Stimulated activated CD4-positive, alpha-beta T cell treated with anti-CD3 and anti-CD28 coated beads, Interleukin-4, amount 100 ng/mL, for 24 hours (primary cell): ENCODE measurements at places on chromosomes 7 and 10.

DNA sequence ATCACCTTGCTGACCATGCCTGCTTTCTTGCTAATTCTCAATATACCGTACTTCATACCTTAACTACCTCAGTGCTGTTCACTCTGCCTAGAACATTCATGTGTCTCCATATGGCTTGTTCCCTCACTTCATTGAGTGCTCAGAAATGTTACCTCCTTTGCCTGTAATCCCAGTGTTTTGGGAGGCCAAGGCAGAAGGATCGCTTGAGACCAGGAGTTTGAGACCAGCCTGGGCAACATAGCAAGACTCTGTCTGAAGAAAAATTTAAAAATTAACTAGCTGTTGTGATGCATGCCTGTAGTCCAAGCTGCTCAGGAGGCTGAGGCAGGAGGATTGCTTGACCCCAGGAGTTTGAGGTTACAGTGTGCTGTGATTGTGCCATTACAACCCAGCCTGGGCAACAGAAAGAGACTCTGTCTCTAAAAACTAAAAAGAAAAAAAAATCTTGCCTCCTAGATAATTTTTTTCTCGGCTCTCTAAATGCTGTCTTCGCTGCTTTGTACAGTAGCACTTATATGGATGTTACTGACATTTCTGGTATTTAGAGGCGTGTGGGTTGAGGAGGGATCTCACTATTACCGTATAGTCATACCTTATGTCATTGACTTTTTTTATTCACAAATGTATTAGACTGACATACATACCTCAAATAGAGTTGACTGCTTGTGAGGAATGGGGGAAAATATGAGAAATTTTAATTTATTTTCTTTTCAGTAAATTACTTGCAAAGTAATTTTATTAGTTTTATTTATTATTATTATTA, 63.7 kb downstream of the LCOR start:
- DNase-seq: no peak

DNA sequence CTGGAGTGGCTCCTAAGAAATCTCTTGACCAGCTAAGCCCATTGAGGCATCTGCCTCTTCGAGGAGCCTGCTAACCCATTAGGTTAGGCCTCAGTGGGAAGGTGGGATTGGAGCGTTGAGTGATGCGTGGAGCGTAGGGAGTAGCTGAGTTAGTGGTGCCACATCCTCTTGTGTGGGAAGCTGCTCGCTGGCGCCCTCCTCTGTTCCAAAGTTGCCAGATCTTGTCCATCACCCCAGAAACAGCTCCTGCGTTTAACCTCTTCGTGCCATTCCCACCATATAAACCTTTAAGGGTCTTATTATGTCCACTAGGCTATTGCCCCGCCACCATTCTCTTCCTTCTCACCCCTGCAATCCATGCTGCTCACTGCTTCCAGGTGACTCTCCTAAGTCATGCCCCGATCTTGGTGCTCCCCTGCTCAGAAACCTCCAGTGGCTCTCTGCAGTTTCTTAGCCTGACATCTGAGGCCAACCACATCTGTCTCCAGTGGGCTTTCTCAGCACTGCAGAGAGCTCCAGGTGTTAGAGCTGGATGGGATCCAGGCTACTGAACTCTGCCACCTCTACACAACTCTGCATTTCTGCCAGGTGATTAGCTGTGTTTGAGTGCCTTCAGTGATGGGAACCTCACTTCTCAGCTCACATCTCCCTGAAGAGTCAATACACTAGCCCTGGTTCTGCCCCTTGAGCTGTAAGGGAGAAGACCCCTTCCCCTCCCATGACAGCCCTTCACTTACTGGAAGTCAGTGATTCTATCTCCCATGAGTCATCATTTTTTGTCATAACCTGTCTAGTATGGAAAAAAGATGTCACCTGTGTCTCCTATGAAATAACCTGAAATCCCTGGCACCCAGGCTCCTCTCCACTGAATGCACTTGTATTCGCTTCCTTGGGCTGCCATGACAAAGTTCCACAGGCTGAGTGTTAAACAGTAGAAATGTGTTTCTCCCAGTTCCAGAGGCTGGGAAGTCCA, 65.0 kb upstream of the FGFR2 start:
- no peak for DNase-seq

GRCh38 chr7:105268056-105268455, 120.7 kb downstream of the SRPK2 start:
- peak; percentile 26 for DNase-seq

GRCh38 chr7:36155811-36156361, 2.8 kb downstream of the EEPD1 start:
- no peak for DNase-seq

GRCh38 chr7:84191842-84192241, 2.7 kb downstream of the SEMA3A start:
- DNase-seq: no peak

DNA sequence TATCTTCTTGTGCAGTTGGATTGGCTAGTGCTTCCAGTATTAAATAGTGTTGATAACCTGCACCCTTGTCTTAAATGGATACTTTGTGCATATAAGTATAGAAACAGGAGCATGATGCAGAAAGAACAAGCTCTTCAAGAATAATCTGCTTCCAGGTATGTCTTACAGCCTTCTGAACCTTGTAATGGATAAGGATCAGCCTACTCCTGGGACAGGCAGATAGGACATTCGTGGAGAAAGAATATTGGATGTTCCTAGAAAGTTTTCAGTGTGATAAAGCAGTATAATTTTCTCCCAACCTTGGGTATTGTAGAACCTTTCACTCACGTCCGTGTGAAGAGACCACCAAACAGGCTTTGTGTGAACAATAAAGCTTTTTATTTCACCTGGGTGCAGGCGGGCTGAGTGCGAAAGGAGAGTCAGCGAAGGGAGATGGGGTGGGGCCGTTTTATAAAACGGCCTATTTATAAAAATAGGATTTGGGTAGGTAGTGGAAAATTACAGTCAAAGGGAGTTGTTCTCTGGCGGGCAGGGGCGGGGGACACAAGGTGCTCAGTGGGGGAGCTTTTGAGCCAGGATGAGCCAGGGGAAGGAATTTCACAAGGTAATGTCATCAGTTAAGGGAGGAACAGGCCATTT, 27.2 kb downstream of the C1GALT1 start:
- DNase-seq: no peak

- no peak for DNase-seq
Observed at GRCh38 chr10:101903827-101904550, 60.4 kb upstream of the KCNIP2 start.

DNA sequence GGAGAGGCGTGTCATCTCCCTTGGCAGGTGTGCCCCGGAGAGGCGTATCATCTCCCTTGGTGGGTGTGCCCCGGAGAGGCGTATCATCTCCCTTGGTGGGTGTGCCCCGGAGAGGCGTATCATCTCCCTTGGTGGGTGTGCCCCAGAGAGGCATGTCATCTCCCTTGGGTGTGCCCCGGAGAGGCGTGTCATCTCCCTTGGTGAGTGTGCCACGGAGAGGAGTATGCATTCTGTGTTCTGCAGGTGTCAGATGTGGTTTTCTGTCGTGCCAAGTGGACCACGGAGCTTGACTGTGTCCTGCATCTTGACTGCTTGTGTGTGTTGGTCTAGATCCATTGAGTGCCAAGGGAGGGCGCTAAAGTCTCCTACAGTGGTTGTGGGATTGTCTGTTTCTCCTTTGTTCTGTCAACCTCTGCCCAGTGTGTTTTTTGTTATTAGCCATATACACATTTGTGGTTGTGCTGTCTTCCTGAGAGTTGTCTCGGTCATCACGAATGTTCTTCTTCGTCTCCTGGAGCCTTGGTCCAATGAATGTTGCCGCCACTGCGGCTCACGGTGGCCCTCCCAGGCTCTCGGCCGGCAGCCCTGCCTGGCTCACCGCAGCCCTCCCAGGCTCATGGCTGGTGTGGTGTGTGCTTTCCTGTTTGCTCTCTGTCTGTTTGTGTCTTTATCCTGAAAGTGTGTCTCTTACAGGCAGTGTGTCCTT, 96.8 kb downstream of the INPP5A start:
- DNase-seq: no peak

- no peak for DNase-seq
Observed at GRCh38 chr7:28155964-28156363, 24.6 kb downstream of the JAZF1 start.

DNA sequence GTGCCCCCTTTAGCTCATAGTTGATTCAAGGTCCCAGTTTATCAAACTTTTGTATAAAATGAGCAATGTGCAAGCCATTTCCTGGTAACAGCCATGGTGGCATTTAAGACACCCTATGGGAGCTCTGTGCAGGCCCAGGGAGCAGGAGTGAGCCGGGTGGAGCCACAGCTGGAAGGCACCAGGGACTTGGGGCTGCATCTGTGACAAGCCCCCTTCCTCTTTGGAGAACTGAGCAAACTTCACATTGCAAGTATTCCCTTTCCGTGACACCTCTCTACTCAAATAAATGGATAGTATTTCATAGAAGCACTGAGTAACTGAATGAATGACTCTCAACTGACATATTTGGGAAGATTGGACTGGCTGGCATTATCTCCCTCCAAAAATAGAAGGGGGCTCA, 558.7 kb upstream of the FOXK1 start:
- no peak for DNase-seq

- DNase-seq: no peak
Observed at GRCh38 chr10:106224676-106225075, 939.8 kb downstream of the SORCS1 start.

DNA sequence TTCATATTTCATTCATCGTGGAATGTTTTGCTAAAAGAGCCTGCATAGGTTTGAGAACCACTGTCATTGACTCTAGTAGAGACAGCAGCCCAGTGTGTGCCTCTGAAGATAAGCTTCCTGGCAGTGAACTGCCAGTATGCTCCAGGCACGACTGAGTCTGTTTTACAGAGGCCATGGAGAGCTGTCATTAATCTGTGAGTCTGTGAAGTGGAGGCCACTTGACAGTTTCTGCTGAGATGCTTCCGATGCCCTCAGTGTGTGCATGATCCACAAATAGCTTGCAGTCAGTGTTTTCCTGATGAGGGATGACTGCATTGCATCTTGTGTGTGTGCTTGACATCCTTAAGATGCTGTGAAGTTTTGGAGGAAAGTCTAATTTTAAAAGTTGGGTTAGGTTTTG, 162.2 kb downstream of the PFKFB3 start:
- DNase-seq: no peak

GRCh38 chr10:124717911-124718741, 26.1 kb downstream of the FAM53B start:
- peak; percentile 85 for DNase-seq

- DNase-seq: no peak
Observed at GRCh38 chr7:31186202-31186601, 134.1 kb downstream of the ADCYAP1R1 start.

DNA sequence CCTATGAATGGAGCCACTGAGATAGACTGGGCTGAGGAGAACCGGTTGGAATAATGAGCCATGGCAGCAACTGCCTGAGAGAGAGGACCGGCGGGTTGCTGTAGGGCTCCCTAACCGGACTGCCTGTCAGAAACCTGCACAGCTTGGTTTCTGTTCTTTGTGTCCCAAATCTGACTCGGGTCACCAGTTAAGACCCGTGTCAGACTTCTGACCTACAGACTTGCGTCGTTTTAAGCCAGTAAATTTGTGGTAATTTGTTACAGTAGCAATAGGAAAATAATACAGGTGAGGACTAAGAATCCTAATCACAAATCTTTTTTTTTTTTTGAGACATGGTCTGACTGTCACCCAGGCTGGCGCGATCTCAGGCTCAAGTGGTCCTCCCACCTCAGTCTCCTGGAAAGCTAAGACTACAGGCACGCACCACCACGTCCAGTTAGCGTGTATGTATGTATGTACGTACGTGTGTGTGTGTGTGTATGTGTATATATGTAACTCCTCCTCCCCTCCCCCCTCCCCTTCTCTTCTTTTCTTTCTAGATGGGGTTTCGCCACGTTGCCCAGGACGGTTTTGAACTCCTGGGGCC, 672 bp upstream of the DDX56 start:
- no peak for DNase-seq

DNA sequence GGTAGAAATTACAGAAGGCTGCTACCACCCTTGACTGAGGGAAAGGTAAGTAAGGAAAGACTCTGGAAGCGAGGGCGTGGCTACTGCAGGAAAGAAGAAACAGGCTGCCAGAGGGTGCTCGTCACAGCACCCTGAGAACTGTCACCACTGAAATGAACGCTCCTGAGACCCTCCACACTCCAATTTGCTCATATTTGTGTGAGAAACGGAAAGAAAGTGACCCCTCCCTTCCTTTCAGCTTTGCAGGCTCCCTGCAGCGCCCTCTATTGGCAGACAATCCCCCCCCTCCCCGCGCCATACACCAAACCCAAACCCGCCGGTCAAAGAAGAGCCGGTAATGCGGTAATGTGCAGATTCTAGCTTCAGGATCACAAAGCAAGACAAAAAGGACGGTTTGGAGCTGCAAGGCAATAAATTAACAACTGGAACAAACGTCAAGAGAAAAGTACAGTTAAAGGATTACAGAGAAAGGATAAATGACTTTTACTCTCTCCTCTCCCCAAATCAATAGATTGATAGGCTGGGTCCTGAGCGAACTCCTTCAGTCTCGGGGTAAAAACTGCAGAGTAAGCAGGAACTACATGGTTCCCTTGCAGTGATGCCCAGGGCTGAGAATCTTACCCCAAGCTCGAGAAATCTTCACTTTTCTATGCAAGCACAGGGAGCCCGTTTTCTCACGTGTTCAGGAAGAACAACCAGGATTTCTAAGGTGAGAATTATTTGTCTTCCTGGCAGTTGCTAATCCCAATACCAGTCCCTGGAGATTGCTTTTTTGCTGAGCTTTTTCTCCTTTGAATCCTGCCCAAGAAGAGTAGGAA, 47.6 kb downstream of the STEAP1B start:
- DNase-seq: peak; percentile 26

GRCh38 chr7:19663816-19664462, 44.9 kb downstream of the POLR1F start:
- DNase-seq: no peak

GRCh38 chr10:70186571-70186970, 16.3 kb upstream of the SAR1A start:
- DNase-seq: no peak

DNA sequence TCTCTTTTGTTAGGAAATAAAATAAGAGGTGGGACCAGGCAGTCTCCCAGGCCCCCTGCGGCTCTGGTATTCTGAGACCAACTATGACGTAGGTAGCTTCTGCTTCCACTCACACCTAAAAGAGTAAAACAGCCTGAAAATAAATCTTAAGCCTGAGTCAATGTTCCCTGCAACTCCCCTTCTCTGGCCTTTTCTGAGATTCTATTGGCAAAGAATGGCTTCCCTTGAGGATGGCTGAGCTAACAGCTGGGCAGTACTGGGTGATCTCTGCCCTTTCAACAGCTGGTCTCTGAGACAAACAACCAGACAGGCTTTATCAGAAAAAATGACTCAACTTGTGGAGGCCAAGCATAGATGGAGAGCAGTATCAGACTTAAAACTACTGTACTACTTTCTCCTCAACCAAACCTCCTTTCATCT, 58.7 kb downstream of the CREB3L2 start:
- DNase-seq: no peak

- no peak for DNase-seq
Observed at GRCh38 chr10:132510174-132510611, 27.4 kb upstream of the INPP5A start.

- peak; percentile 17 for DNase-seq
Observed at GRCh38 chr10:132193907-132194552, 7.3 kb downstream of the DPYSL4 start.

GRCh38 chr7:141014125-141014523, 628 bp downstream of the MRPS33 start:
- DNase-seq: no peak

GRCh38 chr7:151396328-151396970, 13.4 kb downstream of the WDR86 start:
- no peak for DNase-seq

GRCh38 chr7:158728911-158729645, 24.5 kb upstream of the NCAPG2 start:
- no peak for DNase-seq

- DNase-seq: peak; percentile 57
Observed at GRCh38 chr10:43120929-43121314, 17.3 kb upstream of the CSGALNACT2 start.
